ENCODE measurements at places on chromosomes 2 and 18. TPM values are rescaled to one million over a fixed set of nuclear protein-coding genes. Genes with fewer than 3 reads are reported as not detected.

DNA sequence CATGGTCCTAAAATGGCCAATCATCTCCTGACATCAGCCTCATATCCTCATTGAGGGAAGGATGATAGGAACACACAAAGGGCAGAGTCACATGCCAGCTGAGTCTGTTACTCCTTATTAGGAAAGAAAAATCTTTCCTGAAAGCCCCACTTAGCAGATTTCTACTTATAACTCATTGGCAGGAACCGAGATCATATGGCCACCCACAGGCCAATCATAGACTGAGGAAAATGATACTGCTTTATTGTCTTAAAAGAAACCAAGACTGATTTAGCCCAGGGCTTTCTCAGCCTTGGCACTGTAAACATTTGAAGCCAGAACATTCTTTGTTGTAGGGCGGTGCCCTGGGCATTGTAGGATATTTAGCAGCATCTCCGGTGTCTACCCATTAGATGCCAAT, 18.7 kb downstream of the GKN2 start:
- no peaks in the 10 kb centered on the region for H3K36me3 ChIP-seq
- DNase-seq = no peak
- H3K4me1 ChIP-seq = no peaks in the 10 kb centered on the region
- no peaks in the 10 kb centered on the region for H3K27me3 ChIP-seq
- no peak overlapping the region for H3K27ac ChIP-seq

- H3K36me3 ChIP-seq = no peaks in the 10 kb centered on the region
- H3K4me3 ChIP-seq = no peak overlapping the region
- no peak for DNase-seq
- H3K27ac ChIP-seq = no peak overlapping the region
These were observed 4.1 kb downstream of the SPATS2L start for GRCh38 chr2:200310545-200310971.

DNA sequence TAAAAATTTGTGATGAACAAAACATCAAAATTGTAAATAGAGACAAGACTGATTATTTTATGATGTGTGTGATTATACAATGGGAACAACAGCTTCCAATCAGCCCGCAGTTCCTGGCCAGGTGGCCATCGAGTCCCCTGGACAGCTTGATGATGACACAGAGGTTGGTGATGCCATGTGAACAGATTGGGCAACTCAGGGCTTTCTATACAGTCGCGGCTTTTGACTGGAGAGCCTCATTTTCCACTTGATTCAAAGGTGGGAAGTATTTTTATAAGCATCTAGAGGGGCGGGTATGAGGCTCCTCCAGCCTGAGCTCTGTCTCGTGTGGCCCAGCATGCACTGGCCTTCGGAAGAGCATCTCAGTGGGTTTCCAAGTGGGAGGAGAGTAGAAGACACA, 14.9 kb upstream of the HPCAL1 start:
- DNase-seq = no peak
- H3K4me1 ChIP-seq = peaks cover 25% of the 10 kb centered on the region
- H3K27me3 ChIP-seq = no peaks in the 10 kb centered on the region
- no peak overlapping the region for H3K4me3 ChIP-seq

DNA sequence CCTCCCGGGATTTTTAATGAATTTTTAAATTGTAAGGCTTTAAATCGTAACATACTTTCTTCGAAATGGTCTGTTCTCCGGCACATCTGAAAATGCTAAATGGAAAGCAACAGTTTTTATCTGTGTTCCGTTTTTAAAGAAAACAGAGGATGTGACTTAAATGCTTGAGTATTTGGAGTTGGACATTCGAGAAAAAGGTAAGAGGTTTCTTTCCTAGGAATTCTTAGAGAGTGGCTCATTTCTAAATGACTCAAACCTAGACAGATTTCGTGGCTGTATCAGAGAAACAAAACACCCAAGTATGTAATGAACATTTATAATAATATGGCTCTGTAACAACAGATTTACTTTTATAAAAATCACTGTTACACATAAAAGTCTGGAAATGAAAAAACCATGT, 177.6 kb upstream of the CCDC68 start:
- no peaks in the 10 kb centered on the region for H3K36me3 ChIP-seq
- no peak overlapping the region for H3K4me3 ChIP-seq
- DNase-seq = no peak
- H3K27me3 ChIP-seq = no peaks in the 10 kb centered on the region
- H3K27ac ChIP-seq = no peak overlapping the region

Gene MGAT4A
- 5.7 TPM for total RNA-seq

- DNase-seq = no peak
- H3K4me1 ChIP-seq = no peaks in the 10 kb centered on the region
- H3K27me3 ChIP-seq = no peaks in the 10 kb centered on the region
- H3K4me3 ChIP-seq = no peak overlapping the region
- no peaks in the 10 kb centered on the region for H3K36me3 ChIP-seq
These were observed 31.6 kb upstream of the NABP1 start for GRCh38 chr2:191646163-191646902.

Gene FOXD4L1
- total RNA-seq = not detected

DNA sequence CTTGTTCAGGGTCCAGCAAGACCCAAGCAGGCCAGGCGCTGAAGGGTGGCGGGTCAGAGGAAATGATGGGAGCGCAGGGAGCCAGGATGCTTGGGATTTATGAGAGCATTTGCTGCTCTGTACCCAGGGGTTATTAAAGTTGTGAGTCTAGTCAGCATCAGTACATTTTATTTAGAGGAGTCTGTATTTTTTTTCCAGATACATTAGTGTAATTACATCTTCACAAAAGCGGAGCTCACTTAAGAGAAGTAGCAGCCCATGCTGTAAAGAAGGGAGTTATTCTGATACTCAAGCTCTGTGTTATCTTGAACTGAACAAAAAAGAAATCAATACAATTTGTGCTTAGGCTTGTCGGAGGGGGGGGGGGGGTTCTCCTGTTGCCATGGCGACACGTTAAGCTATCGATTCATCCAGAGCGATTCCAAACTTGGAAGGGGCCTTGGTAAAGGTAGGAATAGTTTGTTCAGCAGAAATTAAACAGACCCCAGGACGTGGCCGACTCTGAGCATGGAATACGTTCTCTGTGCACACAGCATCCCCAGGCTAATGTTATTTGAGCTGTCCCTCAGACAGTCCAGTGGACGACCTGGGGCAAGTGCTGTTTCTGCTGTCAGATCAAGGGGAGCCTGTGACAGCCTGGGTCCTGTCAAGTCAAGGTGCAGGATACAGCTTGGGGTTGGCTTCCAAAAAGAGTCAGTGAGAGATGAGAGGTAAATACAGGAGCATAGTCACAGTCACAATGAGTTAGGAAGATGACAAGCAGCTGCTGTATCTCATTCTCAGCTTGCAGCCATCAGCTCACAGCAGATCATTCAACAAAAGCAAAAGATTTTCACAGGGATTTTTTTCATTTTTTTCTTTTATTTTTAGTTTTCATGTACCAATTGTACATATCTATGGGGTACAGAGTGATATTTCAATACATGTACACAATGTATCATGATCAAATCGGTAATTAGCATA, 387.6 kb downstream of the DCDC2C start:
- no peaks in the 10 kb centered on the region for H3K4me1 ChIP-seq
- H3K4me3 ChIP-seq = no peak overlapping the region
- H3K27me3 ChIP-seq = no peaks in the 10 kb centered on the region
- no peak overlapping the region for H3K27ac ChIP-seq
